AG09309 (cell line): ENCODE measurements at places on chromosomes 3 and 15.

DNA sequence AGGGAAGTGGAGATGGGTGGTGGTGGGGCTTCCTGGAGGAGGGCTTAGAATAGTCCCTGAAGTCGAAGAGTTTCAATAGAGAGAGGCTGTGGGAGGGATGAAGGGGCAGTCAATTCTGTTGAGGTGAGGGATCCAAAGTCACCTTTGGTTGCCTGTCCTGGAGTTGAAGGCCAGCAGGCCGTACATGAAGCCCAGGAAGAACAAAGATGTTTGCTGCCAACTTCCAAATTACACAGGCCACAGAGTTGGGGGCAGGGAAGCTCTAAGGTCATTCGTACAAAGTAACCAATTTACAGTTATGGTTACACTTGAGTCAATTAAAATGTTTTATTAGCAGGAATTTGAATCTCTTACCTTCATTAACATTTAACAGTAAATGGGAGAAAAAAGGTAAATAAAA is 77.9 kb downstream of the FOXB1 start:
- DNase-seq = no peak

DNA sequence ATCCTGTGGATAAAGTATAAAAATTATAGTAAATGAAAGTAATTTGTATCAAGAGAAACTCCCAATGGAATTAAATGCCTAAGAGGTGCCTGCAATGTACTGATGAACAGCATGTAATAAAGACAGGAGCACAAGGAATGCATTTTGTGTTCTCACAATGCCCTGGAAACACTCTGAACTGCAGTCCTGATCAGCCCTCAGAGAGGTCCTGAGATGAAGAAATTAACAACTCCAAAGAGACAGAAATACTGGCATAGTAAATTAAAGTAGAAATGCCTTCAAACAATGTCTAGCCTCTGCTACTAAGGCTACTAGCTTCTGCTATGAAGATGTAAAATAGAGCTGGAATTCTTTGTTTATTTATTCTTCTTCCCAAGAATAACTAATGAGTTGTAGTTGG is 59.9 kb downstream of the CFAP20DC start:
- no peak for DNase-seq

GRCh38 chr3:76063019-76063418 is 277.7 kb upstream of the ZNF717 start:
- DNase-seq = peak; percentile 67

GRCh38 chr3:58631742-58632141 is 34.8 kb downstream of the FAM3D start:
- DNase-seq = no peak

DNA sequence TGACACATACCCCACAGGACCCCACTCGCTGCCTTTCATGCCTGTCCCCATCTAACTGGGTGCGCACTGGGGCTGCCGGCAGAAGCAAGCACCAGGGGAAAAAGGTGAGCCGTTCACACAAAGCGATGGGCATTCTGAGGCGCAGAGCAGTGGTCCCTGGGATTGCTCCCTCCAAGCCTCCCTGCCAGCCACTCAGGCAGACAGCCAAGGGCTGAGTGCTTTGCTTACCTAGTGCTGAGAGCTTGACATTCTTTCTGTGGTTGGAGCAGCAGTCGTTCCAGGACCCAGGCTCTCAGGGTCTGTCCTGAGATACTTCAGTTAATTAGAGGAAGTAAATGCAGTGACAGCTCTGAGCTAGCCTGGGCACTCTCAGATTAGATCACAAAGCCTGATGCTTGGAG is 5.7 kb downstream of the ESYT3 start:
- DNase-seq = no peak

DNA sequence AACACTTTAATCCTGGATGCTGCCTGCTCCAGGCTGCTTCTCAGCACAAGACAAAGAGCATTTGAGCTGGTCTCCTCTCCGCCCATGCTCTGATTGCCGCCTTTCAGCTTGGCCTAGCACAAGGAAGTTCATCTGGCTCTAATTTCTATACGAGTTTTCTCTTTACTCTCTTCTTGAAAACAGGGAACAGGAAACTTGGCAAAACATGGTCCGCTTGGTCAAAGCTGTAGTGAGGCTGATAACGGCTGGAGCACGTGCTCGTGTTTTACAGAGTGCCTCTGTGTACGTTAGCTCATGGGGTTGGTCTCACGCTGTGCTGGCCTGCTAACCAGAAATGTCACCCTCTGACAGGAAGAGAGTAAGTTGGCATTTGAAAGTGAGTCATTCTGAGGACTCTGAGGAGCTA is 19.2 kb downstream of the RARRES1 start:
- DNase-seq = no peak

- DNase-seq = no peak
These were observed 58.5 kb downstream of the MGLL start for GRCh38 chr3:127763816-127764215.

DNA sequence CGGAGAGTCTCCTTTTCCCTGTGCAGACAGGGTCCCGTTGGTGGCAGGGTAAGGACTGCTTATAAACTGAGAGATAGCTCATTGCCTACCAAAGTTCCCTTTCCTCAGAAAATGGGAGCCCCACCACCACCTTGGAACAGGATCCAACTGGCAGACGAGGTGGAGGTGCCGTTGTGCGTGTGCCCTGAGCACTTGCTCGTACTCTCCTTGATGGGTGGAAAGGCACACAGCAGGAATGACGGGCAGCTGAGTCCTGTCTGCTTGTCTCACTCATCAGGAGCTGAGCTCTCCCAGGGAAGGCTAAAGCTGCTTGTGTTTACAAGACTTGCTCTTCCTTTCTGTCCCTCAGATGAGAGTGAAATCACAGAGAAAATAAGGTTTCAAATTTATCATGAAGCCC is 60.7 kb downstream of the B3GNT5 start:
- DNase-seq = no peak

GRCh38 chr15:91938136-91938535 is 84.6 kb downstream of the SLCO3A1 start:
- no peak for DNase-seq

DNA sequence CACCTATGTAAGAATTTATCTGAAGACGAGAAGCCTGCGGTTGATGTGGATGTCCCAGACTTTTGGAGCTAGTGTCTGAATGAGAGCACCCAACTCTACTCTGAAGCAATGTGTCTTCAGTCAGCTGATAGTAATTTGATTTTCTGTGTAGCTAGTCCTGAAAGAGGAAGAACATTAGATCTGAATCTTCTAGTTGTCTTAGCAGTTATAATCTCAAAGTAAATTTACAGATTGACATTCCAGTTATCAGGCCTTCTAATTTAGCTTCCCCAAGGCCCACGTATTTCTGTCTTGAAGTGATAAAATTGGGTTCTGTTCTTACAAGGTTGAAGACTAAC is 1.5 kb downstream of the TCAIM start:
- no peak for DNase-seq
